Anterior cingulate cortex (tissue), 58 donors: ENCODE measurements at places on chromosomes 7 and 10.

DNA sequence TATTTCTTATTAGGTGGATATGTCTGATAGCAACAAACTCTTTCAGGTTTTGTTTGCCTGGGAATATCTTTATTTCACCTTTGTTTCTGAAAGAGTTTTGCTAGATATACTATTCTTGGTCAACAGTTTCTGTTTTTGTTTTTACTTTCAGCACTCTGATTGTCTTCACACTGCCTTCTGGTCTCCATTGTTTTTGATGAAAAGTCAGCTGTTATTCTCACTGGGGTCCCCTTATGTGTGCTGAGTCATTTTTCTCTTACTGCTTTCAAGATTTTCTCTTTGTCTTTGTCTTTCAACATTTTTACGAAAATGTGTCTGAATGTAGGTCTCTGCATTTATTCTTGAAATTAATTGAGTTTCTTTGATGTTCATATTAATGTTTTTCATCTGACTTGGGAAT lies 15.2 kb upstream of the RASSF4 start:
- no peak for DNase-seq

DNA sequence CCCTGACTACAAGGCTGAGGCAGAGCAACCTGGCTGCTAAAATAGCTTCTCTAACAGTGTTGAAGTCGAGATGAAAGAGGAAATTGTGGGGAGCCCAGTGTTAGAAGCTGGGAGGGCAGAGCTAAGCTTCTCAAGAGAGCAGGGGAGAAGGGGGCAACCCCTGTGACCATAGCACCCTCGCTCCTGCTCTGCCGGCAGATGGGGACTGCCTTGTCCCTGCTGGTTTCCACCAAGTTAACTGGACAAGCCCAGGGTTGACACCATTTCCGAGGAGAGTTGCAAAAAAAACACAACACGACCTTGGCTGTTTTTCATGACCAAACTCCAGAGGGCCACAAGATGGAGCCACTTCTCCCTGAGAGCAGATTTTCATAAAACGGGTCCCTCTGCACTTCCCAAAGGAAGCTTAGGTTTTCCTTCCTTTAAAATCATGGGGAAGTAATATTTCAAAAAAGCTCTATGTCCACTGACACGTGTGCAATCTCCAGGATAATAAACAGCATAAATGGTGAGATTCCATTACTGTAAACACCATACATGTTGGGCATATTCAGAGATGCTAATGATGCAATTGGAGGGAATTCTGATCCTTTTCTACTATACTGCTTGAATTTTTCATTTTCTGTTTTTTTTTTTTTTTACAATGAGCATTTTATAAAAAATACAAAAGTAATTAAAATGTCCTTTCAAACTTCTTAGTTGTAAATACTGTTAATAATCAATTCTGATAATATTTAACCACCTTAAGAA lies 140.4 kb downstream of the PIP4K2A start:
- no peak for DNase-seq

DNA sequence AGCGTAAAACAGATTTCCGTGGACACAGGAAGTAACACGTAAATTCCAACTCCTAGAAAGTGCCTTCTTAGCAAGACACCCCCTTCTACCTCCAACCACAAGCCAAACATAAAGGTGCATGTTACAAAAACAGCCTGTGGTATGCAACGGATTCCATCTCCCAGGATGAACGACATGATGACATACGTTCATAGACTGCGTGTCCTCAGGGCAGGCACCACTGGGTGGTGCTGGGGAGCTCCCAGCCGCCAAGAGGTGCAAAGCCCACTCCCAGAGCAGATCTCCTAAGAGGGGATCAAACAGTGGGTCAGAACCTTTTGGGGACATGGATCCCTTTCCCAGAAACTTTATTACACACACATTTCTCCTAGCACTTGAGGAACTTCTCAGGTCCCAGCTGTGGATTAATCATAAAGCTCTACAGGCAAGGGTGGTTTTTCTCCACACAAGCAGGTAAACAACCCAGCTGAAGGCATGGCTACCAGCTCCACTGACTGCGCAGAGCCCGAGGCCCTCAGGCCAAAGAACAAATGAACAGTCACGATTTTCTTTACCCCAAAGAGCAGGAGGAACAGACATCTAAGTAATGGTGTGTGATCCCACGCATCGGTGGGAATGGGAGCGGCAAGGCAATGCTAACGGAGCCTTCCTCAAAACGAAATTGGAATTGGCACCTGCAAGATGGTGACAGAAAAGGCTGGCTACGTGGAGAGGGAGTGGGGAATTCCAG lies 13.8 kb downstream of the PSAP start:
- no peak for DNase-seq

GRCh38 chr7:22094413-22095342 lies 149.0 kb upstream of the CDCA7L start:
- DNase-seq: no peak

- DNase-seq: no peak
Observed at GRCh38 chr10:24771943-24772694, 48.4 kb upstream of the ARHGAP21 start.

GRCh38 chr10:80068270-80068669 lies 10.2 kb upstream of the TMEM254 start:
- no peak for DNase-seq

DNA sequence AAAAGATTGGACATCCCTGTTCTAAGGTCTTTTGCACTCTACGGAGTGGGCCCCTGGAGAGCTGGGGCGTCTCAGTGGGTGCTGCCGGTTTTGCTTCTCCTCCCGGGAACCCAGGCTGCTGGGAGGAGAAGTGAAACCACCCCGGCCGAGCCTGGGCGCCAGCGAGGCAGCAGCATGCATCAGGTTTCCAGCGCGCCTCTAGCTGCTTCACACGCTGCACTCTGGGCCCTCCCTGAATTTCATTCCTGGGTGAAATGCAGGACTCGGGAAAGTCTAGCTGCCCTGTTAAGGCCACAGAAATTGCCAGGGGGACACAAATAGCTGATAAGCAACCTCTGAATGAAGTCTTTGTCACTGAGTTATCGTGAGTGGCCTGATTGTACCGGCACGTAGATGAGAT lies 127.4 kb downstream of the TRRAP start:
- DNase-seq: no peak

DNA sequence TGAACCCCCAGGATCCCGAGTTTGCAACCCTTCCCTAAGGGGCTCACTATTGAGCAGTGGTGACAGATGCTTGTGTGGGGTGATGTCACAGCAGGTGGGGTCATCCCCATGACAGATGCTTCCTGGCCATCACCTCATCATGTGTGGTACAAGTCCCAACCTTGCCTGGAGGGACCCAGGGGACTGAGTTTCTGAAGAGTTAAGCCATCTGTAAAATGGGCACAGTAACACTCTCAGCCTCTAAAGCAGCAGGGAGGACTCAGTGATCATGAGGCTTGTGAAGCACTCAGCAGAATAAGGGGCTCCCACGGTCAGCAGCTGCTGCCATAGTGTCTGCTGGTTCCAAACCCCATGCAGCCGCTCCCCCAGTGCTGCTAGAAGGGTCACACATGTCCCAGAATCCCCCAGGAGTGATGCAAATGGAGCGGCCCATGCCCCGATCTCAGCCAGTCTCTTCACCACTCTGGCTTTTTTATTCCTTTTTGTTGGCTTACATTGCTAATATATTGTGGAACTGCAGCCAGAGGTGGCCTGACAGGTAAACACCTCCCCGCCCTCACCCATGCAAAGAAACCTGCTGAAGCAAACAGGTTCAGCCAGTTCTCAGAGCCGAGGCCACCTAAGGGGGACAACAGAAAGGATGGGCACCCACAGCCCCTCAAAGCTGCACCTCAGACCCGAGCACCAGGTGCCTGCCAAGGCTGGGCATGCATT lies 102.1 kb upstream of the PDGFA start:
- DNase-seq: no peak

GRCh38 chr7:32502728-32503127 lies 7.4 kb downstream of the AVL9 start:
- no peak for DNase-seq

DNA sequence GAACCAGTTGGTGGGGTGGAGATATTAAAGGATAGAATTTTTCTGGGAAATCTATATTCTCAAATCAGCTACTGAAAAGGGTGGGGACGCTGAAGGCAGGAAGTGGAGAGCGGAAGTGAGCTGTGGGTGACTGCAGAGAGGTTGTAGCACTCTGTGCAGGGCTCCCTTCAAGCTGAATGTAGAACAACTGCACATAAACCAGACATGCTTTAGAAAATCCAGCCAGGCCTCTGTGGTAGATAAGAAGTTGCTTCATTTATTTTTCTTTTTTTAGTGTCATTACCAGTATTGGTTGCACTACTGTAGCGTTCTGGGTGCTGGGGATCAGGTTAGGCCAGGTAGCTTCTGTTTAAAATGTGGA lies 127.8 kb downstream of the CELF2 start:
- DNase-seq: no peak

DNA sequence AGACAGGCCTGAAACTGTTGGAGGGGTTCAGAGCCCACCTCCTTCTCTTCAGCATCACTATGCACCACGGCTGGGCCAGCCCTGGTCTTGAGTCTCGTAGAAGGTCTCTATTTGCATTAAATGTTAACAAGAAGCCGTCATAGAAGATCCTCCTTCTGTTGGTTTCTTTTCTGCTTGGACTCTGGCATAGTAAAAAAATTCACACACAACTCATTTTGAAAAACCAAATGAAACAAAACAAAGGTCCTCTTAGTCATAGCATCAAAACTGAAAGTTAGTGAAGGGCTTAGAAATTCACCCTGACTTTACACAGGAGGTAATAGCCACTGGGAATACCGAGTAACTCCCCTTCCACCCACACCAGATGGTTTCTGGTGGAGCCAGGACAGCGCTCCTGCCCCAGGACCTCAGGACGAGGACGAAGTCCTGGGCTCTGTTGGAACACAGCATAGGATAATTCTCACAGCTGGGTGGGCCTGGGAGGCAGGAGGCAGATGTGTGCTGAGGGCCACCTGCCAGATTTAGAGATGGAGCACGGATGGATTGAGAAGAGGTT lies 248.4 kb upstream of the KLF6 start:
- DNase-seq: no peak

DNA sequence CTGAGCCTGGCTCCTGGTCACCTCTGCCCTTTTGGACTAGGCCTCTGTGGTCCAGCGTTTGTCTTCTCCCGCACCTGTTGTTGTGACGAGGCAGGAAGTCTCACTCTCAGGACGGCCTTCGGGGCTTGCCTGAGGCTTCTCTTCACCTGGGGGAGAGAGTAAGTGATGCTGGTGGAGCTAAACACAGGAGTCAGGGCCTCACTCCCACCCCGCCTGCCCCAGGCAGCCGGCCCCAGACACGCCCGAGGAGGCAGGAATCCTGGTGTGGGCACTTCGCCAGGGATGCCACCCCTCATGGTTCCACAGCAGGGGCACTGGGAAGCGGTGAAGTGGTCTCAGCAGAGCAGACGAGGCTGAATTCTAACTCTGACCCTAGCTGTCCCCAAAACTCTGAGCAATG lies 42.4 kb downstream of the IL2RA start:
- DNase-seq: no peak

GRCh38 chr10:110842326-110842904 lies 29.3 kb upstream of the PDCD4 start:
- no peak for DNase-seq

DNA sequence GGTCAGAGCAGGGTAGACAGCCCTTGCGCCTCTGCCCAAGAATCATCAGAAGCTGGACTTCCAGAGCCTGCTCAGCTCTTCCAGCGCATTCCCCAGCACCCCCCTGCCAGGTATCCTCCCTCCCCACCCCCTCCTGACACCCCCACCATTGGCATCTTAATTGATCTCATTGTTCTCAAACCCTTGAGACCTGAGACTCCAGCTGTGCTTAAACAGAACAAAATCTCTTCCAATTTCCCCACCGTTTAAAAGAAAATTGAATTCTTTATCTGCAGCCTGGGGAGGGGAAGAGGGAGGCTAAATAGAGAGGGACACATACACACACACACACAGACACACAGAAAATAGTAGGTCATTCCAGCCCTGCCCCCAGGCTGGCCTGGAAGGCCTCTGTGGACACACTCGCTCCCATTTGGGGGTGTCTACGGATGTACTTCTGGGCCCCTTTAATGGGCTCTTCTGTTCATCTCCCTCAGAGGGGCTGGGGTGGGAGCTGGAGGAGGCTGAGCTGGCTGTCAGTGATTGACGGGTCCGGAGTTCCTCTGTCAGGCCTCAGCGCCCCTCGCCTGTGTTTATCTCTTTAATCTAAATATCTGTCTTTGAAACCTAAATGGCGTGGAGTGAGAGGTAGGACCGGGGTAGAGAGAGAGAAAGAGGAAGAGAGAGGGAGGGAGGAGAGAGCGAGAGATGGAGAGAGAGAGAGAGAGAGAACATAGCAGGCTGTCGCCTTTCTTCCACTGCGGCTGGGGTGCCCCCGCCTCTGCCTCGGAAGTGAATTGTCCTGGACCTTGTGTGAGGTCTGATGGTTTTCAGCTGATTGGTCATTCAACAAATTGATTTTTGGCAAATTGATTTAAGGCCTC lies 61.7 kb downstream of the C10orf105 start:
- DNase-seq: no peak

- no peak for DNase-seq
Observed at GRCh38 chr7:99072126-99072525, 71.8 kb downstream of the SMURF1 start.

DNA sequence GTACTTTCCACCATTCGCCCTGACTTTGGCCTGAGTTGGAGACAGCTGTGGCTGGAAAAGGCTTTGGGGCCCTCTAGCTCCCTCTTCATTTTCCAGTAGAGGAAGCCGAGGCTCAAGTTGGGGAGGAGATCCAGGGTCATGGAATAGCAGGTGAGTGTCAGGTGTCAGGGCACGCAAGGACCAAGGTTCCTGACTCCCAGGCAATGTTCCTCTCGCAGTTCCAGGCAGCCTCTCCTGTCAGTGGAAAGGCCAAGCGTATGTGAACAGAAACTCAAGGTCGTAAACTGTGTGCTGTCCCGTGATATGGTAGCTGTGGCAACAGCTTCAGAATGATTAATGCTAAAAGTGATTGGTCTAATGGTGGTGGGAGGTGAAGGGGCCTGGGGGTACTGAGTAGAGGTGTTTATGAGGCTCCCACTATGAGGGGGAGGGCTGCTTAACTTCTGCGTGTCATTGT lies 13.2 kb downstream of the ADAMTS14 start:
- DNase-seq: no peak

DNA sequence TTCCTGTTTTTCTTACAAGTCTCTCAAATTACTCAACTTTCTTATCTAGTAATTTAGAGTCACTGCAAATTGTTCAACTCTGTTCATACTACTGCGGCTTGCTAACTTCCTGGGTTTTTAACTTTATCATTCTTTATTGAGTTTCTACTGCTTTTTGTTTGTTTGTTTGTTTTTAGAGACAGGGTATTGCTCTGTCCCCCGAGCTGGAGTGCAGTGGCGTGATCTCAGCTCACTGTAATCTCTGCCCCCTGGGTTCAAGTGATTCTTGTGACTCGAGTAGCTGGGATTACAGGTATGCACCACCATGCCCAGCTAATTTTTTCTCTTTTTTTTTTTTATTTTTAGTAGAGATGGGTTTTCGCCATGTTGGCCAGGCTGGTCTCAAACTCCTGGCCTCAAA lies 182.9 kb downstream of the TSPAN12 start:
- no peak for DNase-seq

GRCh38 chr7:68133045-68133444 lies 1136.4 kb downstream of the TYW1 start:
- no peak for DNase-seq

DNA sequence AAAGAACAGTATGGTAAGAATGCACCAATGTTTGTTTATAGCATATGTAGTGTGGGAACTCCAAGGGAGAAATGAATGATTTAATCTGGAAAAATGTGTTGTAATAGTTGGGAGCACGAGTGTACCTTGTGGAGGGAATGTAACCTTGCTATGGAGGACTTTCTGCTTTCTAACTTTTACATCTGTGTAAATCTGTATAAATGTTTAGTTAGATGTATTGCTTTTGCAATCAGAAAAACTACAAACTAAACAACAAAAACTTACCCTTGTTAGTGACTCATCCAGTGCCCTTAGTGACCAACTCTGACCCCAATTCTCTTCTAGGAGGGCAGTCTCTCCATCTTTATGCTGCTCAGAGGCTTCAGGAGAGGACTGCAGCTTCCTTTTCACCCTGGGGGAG lies 89.3 kb downstream of the CCNY start:
- no peak for DNase-seq
